ENCODE measurements at places on chromosomes 7 and 10.

DNA sequence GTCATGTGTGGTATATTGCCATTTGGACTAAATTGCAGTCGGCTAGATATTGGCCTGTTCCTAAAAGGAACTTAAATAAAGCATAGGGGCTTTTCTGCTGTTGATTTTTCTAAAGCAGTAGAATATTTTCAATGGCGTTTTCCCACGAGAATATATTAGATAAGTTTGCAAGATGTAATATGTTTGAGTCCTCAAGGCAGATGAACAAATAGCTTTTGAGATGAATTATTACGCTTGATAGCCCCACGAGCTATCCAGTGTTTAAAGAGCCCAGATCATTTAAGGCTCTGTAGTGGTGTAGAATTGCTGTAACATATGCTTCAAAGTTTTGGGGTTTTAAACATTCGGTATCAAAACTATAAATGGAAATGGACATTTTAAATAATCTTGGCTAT is 2.9 kb downstream of the CELF2 start:
- no peak for DNase-seq

DNA sequence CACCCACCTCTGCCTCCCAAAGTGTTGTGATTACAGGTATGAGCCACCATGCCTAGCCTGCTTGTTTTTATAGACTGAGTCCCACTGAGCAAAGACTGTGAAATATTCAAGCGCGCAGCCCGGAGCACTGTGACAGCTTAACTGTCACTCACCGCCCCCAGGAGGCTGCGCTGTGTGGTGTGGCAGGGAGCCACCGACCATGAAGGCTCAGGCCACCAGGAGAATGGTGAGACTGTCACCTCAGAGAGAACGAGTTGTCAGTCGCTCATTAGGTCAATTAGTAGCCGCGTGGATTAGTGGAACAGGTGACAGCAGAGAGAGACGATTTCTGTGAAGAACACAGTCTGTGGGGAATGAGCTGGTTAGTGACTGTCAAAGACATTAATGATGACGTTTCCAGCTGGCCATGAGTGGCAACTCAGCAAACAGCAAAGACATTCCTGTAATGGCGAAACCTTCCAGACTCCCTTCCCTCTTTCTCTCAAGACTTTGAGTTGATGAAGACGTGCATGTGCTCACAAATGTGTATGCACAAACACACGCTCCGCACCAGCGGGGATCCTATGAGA is 64.5 kb downstream of the CYCS start:
- DNase-seq = no peak

GRCh38 chr7:96598421-96598820 is 111.2 kb downstream of the SEM1 start:
- DNase-seq = no peak

DNA sequence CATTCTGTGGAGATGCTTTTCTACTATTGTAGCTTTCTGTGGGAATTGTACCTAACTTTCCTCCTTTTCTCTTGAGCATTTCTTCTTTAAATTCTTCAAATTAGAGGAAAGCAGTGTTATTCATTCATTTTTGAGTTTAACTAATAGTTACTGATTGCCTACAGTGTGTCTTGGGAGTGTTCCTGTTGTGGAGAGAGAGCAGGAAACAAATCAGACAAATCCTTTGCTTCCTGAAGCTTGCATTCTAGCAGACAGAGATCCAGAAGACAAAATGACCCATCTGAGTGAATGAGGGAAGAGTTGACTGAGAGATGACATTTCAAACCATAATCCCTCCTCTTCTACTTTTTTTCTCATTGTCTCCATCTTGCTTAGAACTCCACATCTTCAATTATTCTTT is 170.4 kb downstream of the SUGCT start:
- DNase-seq = no peak

- DNase-seq = no peak
Observed at GRCh38 chr10:7417103-7417623, 6.3 kb upstream of the SFMBT2 start.

GRCh38 chr7:47704936-47705335 is 123.0 kb upstream of the TNS3 start:
- no peak for DNase-seq

GRCh38 chr7:30162622-30163124 is 27.9 kb downstream of the MTURN start:
- no peak for DNase-seq

DNA sequence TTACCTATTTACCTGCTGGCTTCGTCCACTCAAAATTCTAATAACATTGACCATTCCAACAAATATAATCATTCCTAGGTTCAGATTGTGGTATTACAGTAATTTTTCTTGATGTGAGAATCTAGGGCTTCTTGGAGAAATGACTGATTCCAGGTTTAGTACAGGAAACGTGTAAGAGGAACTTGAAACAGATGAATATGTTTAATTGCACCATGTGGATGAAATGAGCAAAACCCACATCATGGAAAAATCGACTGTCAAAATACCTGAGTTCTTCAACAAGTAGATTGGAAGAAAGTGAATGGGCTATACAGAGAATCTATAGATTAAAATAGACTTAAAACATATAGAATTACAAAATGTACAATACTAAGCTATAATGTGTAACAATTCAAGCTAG is 24.9 kb upstream of the OR9A4 start:
- DNase-seq = no peak

- peak; percentile 43 for DNase-seq
Observed at GRCh38 chr10:8402576-8402975, 348.1 kb downstream of the GATA3 start.

DNA sequence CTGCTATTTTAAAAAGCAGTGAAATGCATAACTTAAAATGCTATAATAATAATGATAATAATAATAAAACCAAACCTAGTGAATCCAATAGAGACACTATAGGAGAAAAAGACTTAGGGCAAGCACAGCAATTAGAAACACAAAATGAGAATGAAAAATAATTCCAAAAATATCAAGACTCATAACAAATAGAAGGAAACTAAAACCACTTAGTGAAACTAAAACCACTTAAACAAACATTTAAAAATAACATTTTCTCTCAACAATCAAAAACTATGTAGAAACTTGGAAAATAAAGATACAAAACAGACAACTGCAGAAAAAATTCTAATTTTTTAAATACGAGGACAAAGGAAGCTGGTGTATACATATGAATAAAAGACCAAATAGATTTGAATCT is 655.2 kb upstream of the NRG3 start:
- DNase-seq = no peak

GRCh38 chr10:122875843-122876466 is 3.4 kb downstream of the FAM24B start:
- no peak for DNase-seq

DNA sequence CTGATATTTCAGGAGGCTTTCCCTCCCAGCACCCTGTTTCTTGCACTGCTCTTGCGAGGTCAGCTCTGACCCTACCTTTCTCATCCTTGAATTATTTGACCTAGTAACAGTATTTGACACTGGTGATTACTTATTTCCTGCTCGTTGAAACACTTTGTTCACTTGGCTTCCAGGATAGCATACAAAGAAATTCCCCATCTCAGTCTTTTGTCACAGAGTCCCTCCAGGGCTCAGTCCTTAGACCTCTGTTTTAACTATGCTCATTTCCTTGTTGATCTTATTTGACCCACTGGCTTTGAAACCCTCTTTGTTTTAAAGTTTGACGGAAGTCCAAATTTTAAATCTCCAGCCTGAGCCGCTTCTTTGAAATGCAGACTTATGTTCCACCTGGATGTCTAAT is 29.9 kb downstream of the BMPR1A start:
- DNase-seq = no peak

DNA sequence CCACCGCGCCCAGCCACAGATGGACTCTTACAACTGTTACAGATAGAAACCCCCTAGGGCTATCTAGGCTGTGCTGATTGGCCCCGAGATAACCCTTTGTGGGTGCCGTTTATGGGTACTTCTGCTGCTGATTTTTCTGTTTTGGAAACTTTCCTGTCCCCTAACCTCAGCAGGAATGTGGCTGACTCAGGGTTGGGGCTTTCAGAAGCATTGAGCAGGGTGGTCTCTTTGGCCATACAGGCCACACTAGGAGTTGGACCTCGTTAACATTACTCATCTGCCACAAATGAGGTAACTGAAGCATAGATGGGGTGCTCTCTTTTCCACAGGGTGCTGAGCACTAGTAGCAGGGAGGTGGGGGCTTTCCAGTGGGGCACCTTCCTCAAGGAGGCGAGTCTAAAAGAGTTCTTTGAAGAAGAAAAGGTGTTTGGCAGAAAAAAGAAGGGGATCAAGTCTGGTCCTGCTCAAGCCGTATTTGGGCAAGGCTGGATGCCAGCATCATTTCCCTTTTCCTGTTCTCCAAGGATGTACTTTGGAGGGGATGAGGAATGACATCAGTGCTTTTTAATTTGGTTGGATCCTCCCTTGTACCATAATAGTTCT is 6.4 kb downstream of the ZSCAN25 start:
- DNase-seq = no peak

GRCh38 chr10:36721871-36722270 is 403.5 kb upstream of the ANKRD30A start:
- no peak for DNase-seq

DNA sequence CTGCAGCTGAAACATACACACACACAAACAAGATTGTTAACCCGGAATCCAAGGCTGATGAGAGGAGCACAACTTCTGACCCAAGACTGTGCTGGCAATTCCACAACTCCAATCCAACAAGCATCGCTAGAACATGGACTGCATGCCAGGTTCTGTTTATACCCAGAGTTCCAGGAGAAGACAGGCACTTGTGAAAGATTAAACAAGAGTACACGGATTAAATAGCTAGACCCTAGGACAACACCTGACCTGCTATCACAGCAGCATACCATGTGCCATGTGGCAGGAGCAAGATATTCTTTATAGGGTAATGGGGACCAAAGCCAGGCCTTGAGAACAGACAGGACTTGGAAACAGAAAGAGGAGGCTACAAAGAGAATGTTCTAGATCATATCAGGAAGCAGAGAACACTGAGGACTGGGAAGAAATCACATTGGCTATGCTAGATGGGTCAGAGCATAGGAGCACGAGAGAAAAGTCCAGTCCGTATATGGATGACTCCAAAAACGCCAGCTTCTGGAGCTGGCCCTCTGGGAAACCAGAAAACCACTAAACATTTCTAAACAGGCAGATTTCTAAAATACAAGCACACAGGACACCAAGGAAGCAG is 83.7 kb upstream of the ATP6V0A4 start:
- no peak for DNase-seq

GRCh38 chr7:75866489-75867389 is 12.1 kb upstream of the RHBDD2 start:
- no peak for DNase-seq

Data from stimulated activated CD4-positive, alpha-beta T cell treated with anti-CD3 and anti-CD28 coated beads, TNF-alpha, amount 100 ng/mL, for 48 hours (primary cell).